HAP-1 (cell line): ENCODE measurements at places on chromosomes 12 and 14.
A peak's percentile ranks its signal among the peaks of the same experiment; 100 is the strongest.

GRCh38 chr12:24379861-24380521, 430.5 kb upstream of the SOX5 start:
- DNase-seq: peak; percentile 53

DNA sequence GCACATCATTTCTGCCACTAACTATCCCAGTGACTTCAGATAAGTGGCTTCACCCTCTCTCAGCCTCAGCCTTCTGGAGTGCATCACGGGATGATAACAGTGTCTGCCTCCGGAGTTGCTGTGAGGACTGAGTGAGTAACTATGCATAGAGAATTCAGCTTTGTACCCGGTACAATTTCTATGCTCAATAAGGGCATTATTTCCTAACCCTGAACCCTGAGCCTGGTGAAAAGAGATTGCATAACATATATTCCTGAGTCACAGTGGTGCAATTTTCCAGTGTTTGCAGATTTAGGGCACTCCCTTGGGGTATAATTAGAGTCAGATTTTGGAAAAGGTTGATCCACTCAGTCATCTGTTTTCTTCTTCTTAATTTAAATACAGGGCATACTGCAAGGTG, 181.1 kb downstream of the PTPN11 start:
- no peak for DNase-seq

DNA sequence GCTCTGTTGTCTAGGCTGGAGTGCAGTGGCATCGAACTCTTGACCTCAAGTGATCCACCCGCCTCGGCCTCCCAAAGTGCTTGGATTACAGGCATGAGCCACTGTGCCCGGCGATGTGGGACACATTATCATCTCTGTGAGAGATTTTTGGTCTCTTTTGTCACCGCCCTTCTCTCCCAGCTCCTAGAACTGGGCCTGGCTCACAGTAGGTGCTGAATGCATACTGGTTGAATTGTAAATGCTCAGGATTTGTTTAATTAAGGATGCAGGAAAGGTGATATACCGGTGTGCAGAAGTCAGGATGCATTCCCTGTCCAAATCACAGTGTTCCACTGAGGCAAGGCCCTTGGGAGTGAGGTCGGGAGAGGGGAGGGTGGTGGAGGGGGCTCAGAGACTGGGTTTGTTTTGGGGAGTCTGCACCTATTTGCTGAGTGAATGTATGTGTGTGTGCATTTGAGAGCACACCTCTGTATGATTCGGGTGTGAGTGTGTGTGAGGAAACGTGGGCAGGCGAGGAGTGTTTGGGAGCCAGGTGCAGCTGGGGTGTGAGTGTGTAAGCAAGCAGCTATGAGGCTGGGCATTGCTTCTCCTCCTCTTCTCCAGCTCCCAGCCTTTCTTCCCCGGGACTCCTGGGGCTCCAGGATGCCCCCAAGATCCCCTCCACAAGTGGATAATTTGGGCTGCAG, 1.0 kb upstream of the KRT18 start:
- no peak for DNase-seq

- DNase-seq: peak; percentile 51
These were observed 1.1 kb downstream of the ARID2 start for GRCh38 chr12:45730348-45731189.

GRCh38 chr12:80100591-80100990, 1.3 kb downstream of the OTOGL start:
- no peak for DNase-seq

DNA sequence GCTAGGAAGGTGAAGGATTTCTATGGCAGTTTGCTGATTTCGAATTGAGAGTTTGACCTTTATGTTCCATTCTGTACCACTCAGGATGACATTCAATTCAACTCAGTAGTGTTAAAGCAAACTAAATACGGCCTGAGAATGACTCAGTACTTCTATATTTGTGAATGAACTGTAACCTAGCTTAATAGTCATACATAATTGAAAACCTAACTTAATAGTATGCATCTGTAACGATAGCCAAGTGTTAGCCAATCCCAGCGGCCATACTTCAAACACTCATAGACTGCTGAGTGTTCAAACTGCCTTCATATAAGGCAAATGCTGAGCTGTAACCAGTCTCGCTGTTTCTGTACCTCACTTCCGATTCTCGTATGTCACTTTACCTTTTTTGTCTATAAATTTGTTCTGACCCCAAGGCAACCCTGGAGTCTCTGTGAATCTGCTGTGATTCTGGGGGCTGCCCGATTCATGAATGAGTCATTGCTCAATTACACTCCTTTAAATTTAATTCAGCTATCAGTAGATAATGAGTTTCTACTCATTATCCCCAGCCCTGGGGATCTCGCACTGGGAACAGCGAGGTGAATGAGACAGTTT, 98.5 kb upstream of the SLC24A4 start:
- no peak for DNase-seq

DNA sequence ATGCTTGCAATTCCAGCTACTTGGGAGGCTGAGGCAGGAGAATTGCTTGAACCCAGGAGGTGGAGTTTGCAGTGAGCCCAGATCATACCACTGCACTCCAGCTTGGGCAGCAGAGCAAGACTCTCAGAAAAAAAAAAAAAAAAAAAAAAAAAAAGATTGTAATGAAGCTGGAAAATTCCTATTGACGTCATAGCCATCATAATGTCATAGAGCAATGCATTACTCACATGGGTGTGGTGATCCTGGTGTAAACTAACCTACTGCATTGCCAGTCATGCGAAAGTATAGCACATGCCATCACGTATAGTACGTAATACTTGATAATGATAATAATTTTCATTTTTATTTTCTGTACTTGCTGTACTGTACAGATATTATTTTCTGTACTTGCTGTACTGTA, 42.7 kb upstream of the NID2 start:
- DNase-seq: no peak

GRCh38 chr12:49338830-49339463, 2.0 kb upstream of the C1QL4 start:
- DNase-seq: no peak

- no peak for DNase-seq
These were observed 27.1 kb upstream of the MANSC4 start for GRCh38 chr12:27807063-27807703.

GRCh38 chr14:81480741-81481140, 52.9 kb downstream of the SEL1L start:
- DNase-seq: no peak

DNA sequence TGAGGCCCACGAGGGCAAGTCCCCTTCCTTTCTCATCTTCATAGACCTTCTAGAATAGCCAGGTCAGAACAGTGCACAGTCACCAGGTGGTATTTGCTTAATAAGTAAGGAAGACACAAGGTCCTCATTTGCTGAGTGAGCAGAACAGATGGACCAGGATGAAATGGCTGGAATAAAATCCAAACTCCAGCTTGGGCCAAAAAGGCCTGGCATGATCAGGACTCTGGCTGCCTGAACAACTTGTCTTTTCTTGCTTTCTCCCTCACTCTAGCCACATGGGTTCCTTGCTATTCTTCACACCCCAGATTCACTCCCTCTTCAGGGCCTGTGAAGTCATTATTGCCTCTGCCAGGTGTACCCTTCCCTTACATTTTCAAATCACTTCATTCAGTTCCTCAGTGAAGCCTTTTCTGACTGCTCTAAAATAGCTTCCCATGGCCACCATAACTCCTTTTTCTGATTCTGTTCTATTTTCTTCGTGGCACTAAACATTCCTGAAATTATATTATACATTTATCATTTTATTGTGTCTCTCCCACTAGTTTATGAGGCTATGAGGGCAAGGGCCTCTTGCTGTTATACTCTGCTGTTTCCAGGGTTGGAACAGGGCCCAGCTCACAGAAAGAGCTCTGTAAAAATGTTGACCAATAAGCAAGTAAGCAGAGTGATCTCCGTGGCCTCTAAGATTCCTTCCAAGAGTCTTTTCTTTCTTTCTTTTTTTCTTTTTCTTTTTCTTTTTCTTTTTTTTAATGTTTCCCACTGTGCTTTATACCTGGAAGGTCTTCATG, 150.8 kb downstream of the TTC8 start:
- no peak for DNase-seq

- peak; percentile 66 for DNase-seq
These were observed 985.3 kb upstream of the FLRT2 start for GRCh38 chr14:84544486-84545131.

DNA sequence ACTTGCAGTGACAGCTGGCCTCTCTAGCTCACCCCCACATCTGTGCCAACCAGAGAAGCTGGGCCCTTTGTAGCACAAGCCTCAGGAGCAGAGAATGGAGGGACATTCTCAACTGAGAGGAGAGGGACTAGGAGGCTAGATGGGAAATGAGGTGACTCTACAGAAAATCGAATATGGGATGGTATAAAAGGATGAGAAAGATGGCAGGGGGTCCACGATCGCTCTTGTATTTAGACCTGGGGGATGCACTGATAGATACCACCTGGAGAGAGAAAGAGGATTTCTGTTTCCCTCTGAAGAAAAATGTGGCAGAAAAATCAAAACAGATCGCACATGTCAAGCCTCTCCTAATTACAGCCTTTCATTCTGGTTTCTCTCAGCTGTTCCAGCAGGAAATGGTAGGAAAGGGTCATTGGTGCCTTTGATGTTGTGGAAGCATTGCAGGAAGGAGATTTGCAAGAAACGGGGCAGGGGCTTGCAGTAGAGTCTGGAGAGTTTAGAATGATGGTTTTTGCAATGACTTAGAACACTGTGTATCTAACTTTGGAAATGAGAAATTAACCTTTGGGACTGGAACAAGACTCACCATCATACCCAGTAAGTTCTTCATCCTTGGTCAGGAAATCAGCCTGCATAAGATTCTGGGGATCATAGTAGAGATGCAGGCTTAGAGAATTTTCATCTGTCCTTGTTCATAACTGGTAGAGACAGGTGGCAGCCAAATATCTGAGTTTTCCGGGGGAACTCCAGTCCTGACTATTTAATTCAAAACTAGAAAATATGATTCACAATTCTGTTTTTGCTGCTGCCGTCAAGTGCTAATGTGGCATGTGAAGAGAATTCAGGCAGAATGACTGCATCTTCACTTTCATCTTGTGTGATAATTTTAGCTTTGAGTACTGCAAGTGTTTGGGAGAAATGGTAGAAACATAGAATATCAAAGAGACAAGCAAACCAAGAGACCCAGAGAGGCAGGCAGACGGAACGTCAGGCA, 98.8 kb downstream of the DAD1 start:
- DNase-seq: no peak

DNA sequence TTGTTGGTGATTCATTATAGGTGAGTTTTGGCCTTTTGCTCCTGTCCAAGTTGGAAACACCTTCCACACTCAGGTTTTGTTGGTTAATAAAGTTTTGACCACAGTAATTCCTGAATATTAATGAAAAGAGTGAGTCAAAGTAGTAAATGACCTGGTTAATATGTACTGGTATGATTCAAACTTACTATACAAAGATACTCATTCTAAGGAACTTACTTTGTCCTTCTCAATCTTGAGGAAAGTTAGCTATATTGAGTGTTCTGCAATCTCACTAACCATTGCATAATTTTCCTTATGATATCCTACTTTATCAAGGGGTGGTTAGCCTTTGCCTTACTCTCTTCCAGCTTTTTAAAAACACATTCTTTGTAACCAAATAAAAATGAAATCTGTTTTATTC, 20.9 kb upstream of the HECTD1 start:
- DNase-seq: no peak

DNA sequence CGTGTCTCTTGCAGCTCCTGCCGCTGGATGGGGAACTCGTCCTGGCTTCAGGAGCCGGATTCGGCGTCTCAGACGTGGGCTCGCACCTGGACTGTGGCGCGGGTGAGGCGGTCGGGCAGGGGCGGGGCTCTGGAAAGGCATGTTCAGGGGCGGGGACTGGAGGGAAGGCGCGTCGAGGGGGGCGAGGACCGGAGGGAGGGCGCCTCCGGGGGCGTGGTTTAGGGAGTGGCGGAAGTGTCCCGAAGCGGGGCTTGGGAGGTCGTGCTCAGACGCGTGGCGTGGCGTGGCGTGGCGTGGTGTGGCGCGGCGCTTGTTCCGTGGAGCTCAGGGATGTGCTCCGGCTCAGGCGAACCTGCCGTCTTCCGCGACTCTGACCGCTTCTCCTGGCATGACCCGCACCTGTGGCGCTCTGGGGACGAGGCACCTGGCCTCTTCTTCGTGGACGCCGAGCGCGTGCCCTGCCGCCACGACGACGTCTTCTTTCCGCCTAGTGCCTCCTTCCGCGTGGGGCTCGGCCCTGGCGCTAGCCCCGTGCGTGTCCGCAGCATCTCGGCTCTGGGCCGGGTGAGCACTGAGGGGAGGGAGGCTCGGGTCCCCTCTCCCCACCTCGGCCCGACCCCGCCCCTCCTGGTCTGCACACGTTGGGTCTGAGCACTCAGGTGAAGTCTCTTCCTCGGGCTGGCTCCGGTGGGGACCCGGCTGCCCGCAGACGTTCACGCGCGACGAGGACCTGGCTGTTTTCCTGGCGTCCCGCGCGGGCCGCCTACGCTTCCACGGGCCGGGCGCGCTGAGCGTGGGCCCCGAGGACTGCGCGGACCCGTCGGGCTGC, 6.2 kb downstream of the AMN start:
- no peak for DNase-seq

DNA sequence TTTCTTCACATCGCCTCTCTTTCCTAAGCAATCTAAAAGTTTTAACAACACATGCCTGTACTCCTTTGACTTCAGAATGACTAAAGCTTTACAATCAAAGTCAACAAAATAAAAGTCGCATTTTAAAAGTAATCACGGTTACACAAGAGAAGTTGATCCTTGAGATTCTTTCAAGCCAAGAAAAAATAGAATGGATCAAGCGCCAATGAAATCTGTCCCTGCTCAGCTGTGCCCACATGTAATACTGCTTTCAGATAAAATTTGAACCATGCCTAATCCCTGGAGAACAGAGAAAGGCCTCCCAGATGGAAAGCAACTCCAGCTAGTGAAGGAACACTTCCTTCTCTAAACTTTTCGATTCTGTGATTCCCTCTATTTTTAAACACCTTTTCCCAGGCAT, 113.1 kb downstream of the FBXL14 start:
- DNase-seq: no peak

- DNase-seq: no peak
These were observed 32.4 kb upstream of the PPP1R13B start for GRCh38 chr14:103879570-103880347.

GRCh38 chr14:94771906-94772490, 2.1 kb upstream of the GSC start:
- DNase-seq: no peak

- no peak for DNase-seq
These were observed 5.0 kb downstream of the CDCA4 start for GRCh38 chr14:105015905-105016304.

DNA sequence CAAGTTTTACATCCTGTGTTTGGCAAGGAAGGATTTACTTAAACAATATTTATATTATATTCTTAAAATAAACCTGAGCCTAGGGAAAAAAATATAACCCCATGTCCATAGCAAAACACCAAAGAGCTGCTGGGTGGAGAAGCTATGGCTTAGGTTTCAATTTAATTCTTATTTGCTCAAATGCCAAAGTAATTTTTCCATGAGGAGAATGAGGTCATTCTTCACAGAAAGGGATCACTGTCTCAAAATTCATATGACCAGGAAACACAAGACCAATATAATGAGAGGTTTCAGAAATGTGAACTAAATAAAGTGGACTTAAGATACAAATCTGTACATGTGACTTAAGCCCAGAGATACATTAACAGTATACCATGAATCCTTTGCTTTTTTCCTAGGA, 195.0 kb downstream of the PHLDA1 start:
- no peak for DNase-seq
